ENCODE measurements at places on chromosomes 5 and 9. TPM values are rescaled to one million over a fixed set of nuclear protein-coding genes. Genes with fewer than 3 reads are reported as not detected.

Gene HSPA4
- 80.1 TPM for total RNA-seq

Gene FBP1
- 53.4 TPM for total RNA-seq

Gene ATP10B
- total RNA-seq, result 137 TPM

Gene CD74
- total RNA-seq, result 435 TPM

Gene PCDHGA12
- 1.8 TPM for total RNA-seq

Gene PCDHGA3
- 0.39 TPM for total RNA-seq

Gene STKLD1
- total RNA-seq, result 0.36 TPM

Gene NADK2
- 29.8 TPM for total RNA-seq

Gene SLC6A7
- total RNA-seq, result 30.4 TPM

Gene NPR3
- total RNA-seq, result 3.7 TPM

Gene TRIM23
- total RNA-seq, result 6.4 TPM

Gene PRR16
- 1.6 TPM for total RNA-seq

Gene MAMDC2
- total RNA-seq, result 12.7 TPM

Gene NFIL3
- 13.7 TPM for total RNA-seq

Gene CYFIP2
- 36.0 TPM for total RNA-seq

Gene SMIM33
- 2.8 TPM for total RNA-seq

Gene EIF4EBP3
- 27.2 TPM for total RNA-seq

Gene CARD9
- total RNA-seq, result 1.9 TPM

Gene PCDHA9
- total RNA-seq, result 0.15 TPM

Gene FOXD4
- total RNA-seq, result 0.24 TPM

- no peak for DNase-seq
Measured at GRCh38 chr5:147267082-147267832, 32.4 kb downstream of the STK32A start.

DNA sequence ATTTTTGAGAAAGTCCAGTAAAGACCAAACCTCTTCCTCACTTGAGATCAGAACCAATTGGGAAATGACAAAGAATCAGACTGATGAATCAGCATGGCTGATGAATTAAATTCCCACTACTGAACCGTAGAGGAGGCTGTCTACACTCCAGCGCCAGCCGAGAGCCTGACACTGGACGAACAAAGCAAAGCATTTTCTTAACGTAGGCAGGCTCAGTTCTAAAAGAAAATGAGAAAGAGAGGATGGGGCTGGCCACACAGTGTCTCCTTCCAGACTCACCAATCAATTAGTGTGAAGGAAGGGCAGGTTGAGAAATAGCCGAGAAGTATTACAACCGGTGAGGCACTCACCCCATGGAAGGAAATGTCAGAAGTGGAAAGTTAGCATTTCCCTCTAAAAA lies 49.4 kb downstream of the ITGA1 start:
- no peak for DNase-seq

- no peak for DNase-seq
Measured at GRCh38 chr5:68382640-68383039, 167.1 kb downstream of the PIK3R1 start.

DNA sequence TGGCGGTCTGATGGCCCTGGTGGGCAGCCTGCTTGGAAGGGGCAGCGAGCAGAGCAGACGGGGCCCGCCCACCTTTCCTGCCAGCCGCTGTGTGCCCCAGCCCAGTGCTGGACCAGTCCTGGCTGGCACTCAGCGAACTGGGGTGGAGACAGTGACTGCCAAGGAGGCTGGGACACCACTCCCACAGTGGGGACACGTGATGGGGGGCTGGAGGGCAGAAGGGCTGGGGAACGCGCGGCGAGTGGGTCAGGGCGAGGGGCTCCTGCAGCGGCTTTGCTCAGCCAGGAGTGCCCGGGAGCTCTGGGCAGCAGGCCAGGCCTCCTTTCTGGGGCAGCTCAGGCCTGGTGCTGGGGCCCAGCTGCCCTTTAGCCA lies 19.5 kb downstream of the NCS1 start:
- no peak for DNase-seq

- no peak for DNase-seq
Measured at GRCh38 chr5:105659396-105659795, 2011.3 kb downstream of the EFNA5 start.

DNA sequence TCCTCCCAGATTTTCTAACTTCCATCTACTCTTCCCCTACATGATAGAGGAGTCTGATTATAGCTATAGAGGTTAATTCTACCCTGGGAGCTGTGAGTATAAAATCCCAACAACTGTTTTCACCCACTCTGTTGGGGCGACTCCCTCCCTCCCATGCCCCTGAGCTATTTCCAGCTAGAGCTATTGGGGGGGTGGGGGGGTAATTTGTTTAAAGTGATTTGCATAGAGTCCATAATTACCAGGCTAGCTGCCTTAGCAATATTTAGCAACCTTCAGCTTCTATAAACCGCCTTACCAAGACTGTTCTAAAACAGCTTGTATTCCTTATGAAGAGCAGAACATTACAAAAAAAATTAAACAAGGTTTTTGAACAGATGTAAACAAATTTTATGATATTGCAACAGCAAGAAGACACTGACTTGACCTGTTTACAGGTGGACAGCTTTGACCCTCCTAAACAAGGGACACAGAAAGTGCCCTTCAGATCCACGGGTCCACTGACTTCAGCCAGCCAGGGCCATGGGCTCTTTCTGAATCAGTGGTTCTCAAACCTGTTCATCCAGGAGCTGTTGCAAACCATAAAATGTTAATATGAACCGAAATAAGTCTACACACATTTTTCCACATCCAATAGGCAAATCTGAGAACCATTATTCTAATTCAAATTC lies 98.2 kb downstream of the OTULIN start:
- DNase-seq, result no peak

- DNase-seq, result no peak
Measured at GRCh38 chr5:110333384-110333783, 393.1 kb downstream of the TMEM232 start.

- DNase-seq, result no peak
Measured at GRCh38 chr9:101758304-101758930, 20.0 kb upstream of the GRIN3A start.

- no peak for DNase-seq
Measured at GRCh38 chr5:172690258-172691075, 49.4 kb downstream of the NEURL1B start.

GRCh38 chr5:138354926-138355378 lies 2.5 kb downstream of the KDM3B start:
- DNase-seq, result no peak

GRCh38 chr5:179134511-179134910 lies 74.3 kb downstream of the ZNF354C start:
- DNase-seq, result no peak

- DNase-seq, result no peak
Measured at GRCh38 chr9:122309861-122310260, 45.2 kb downstream of the MRRF start.

- DNase-seq, result no peak
Measured at GRCh38 chr5:2355859-2356258, 395.6 kb downstream of the IRX2 start.

DNA sequence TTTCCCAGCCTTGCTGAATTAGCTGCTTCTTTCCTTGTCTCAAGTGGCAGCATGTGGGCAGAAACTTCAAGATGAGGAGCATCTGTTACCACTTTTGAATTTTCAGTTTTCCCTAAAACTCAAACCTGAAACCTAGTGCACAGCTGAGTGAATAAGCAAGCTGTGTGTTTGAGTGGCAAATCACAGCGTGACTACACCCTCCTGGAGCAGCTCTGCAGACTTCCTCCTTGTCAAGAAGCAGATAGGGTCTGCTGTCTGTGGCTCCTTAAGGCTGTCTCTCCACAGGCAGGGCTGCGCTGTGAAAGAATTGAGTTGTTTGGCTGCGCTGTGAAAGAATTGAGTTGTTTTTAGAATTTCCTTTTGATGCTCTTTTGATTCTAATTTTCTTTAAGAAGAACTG lies 179.7 kb upstream of the HAPLN1 start:
- DNase-seq, result no peak

DNA sequence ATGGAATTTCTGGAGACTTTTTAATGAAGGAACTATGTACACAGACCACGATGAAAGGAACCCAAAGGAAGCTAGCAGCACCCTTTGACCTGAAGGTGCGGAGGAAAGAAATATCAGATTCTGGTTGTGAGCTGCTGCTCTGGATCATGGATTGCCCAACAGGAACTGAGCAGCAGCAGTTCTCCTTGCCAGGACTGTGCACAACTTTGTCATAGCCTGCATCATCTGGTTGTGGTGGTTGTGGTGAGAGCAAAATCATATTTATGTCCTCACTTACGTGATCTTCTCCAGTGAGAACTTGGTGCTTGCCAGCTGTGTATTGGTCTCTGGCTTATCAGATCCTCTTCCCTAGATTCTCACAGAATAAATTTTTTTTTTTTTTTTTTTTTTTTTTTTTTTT lies 70.7 kb upstream of the LPAR1 start:
- no peak for DNase-seq

DNA sequence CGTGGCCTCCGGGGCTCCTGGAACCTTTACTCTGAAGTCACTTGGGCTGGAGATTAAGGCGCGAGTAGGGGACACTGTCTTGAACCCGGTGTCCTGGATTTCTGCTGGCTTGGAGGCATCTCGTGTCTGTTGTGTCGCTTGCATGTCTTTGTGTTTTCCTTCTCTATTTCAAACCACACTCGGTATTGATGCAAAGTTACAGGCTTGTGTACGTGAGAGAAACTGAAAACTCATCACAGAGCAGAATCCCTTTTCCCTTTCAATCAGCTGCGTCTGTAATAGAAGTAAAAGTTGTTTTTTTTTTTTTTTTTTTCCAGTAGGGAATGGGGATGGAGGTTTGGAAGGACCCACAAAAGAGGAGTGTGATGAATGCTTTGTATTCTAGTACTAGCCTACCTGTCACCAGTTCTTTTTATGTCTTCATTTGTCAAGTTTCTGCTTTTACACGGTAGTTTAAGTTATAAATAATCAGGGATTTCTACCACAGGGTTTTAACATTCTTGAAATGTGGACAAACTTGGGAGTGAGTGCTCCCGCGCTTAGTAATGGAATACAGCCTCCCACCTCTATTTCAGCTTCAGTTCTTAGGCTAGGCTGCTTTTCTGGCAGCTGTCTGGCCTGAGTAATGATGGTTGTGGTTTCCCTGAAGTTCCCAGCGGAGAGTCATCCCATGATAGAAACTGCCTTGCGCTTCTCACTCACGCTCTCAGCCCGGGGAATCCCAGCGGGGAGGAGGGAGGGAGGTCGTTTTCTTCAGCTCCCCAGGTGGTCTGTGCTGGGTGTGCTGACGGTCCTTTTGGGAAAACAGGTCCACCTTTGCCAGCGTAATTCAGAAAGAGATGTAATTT lies 763 bp downstream of the TJP2 start:
- no peak for DNase-seq

GRCh38 chr9:134290603-134291451 lies 35.4 kb upstream of the RXRA start:
- DNase-seq, result no peak

DNA sequence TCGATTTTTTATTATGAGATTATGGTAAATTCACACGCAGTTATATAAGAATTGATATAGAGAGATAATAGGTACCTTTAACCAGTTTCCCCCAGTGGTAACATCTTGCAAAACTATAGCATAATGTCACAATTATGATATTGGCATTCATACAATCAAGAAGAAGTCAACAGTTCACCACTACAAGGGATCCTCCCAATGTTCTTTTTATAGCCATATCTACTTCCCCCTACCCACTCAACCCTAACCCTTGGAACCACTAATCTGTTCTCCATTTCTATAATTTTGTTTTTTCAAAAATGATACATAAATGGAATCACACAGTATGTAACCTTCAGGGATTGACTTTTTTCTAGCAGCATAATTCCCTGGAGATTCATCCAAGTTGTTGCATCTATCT lies 9.8 kb downstream of the ACTL7B start:
- DNase-seq, result no peak

GRCh38 chr5:154758977-154759376 lies 3.8 kb downstream of the LARP1 start:
- no peak for DNase-seq

DNA sequence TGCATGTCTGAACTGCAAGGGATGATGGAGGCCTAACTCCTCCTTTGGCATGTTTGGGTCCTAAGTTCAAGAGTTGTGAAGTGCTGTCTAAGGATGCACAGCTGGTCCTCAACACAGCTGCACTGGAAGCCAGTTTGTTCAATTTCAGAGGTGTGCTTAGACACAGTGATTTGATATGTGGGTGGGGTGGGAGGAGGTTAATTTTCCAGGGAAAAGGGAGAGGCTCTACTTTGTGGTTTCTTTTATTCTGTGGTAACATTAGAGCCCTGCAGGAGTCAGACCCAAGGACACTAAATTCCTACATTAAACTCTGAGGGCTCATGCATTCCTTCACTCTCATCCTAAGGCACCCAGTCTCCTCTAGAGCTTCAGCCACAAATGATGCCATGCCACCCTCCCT lies 188.4 kb upstream of the MAST4 start:
- no peak for DNase-seq

DNA sequence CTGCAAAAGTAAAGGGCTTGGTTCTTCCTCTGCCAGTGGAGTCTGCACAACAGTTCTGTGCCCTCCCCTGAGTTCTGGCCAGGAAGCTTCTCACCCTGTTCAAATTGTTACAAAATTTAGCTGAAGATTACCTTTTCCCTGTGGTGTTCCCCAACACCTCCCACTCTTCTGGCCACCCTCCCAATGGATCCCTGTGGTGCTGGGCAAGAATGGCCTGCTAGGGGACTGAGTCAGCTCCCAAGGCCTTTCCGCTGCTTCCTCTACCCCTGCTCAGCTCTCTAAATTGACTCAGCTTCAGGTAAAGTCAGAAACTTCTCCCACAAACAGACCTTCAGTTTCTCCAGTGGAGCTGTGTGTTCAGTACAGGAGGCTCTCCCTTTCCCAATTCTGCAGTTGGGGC lies 186.0 kb downstream of the NR2F1-AS1 start:
- DNase-seq, result no peak

DNA sequence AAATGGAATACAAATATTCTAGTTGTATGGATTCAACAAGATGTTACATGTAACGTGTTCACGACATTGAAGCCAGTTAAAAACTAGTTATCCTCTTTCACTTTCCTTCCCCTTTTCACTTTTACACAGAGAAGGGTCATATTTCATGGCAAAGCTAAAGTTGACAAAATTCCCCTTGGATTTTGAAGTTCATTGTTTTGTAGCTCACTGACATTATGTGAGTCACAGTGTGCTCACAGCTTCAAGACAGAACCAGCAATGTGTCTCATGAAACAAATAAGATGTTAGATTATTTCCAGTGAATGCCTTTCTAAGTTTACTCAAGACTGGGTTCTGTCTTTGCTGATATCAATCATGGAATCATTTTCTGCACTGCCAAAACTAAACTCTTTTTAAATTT lies 535.5 kb upstream of the GRIN3A start:
- DNase-seq, result no peak

- DNase-seq, result no peak
Measured at GRCh38 chr5:68845131-68845530, 248.7 kb upstream of the SLC30A5 start.

DNA sequence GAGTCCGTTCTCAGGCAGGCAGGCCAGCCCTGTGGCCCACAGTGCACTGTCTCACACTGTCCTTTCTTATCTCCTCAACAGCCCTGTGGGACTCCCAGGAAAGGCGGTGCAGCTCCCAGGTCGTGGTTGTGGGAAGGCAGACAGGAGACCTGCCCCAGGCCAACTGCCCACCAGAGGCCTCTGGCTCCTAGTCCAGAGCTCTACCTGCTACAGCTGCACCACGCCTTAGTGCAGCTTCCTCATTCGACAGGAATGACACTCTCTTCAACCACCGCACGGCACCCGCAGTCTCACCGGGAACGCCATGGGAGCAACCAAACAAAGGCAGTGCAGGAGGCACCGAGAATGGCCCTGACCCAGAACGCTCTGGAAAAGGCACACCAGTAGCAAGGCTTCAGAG lies 25.3 kb downstream of the CAMSAP1 start:
- no peak for DNase-seq
